M059J (cell line): ENCODE measurements at places on chromosomes 6 and 20. TPM values are rescaled to one million over a fixed set of nuclear protein-coding genes. Genes with fewer than 3 reads are reported as not detected.

The BTN1A1 gene
- 0.10 TPM in 1 of 2 replicates, not detected in the other for total RNA-seq

- peak; percentile 78 for DNase-seq
Measured at GRCh38 chr6:29887330-29887818, 55.0 kb upstream of the HLA-A start.

DNA sequence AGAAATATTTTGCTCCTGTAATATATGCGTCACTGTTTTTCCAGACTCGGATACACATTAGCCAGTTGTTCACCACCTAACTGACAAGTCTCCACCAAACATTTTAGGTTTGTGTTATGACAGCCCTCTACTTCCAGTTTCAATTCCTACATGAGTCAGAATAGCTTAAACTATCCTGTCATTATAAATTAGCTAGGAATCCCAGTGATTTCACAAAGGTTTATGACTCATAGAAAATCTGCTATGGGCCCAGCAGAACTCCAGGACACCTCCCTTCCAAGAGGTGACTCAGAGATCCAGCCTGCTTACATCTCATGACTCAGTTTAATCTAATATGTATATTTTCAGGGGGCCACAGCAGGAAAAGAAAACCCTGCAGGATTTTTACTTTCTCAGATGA lies 17.4 kb upstream of the PLCB4 start:
- DNase-seq: peak; percentile 100

The PRSS35 gene
- 0.25 and 0.49 TPM in 2 replicates for total RNA-seq

DNA sequence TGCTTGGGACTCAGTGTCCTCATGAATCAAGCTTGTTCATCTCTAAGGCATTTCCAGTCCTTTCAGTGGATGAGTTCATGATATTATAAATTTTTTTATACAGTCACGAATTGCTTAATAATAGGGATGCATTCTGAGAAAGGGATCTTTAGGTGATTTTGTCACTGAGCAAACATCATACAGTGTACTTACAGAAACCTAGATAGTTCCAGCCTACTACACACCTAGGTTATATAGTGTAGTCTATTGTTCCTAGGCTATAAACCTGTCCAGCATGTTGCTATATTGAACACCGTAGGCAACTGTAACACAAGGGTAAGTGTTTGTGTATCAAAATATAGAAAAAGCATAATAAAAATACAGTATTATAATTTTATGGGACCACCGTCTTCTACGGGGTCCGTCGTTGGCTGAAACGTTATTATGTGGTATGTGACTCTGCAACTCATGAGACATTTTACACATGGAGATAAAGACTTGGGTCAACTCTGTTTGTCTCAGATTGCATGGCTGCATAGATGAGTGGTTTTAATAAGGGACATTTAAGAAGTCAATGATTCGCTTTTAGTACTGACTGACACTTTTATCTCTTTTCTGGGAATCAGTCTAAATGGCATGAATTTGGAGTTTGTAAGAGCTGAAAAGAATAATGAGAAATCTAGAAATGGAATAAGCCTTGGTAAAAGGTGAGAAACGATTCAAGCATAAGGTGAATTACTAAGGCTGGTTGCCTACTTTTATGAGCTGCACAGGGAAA lies 33.2 kb downstream of the CLIC5 start:
- DNase-seq: no peak

DNA sequence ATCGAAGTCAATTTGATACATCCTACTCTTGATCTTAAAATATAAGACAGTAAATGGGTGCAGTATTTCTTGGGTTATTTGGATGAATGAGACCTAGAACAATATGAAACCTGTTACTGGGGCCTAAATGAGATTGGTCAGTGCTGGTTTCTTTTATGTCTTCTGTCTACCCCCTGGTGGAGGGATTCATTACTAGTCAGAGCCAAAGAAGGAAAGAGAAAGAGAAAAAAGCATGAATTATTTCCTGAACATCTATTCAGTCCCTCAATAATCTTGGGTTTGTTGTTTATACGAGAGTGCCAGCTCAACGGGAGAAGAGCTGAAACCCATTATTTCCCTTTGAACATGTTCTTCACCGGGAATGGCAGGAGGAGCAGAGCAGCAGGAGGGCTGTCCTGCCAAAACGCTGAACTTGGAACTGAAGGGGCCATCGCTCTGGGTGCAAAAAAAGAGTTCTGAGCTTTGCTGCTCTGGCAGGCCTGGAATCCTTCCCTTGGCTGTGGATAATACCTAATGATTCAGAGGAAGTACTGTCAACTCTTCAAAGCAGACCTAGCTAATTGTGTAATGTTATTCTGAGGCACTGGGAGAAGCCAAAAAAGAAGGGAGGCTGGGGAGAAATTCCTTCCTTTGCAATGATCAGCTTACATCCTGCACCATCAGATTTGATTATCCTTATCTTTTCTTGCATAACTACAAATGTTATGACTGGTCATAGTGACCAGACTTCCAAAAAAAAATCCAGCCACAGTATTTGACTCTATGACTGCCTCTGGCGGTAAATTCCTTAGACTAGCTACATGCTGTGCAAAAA lies 72.0 kb downstream of the BLOC1S5 start:
- DNase-seq: peak; percentile 67

GRCh38 chr6:125154761-125155135 lies 1.2 kb downstream of the TPD52L1 start:
- no peak for DNase-seq

DNA sequence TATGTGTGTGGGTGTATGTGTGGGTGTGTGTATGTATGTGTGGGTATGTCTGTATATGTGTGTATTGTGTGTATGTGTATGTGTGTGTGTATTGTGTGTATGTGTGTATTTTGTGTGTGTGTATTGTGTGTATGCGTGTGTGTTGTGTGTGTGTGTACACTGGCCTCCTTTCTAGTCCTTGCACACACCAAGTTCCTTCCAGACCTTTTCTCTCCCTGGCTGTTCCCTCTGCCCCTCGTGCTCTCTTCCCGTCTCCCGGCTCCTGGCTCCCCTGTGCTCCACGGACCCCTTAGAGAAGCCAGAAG lies 11.4 kb downstream of the VSTM2L start:
- no peak for DNase-seq

The GDAP1L1 gene
- total RNA-seq: 0.42 TPM in 1 of 2 replicates, not detected in the other

DNA sequence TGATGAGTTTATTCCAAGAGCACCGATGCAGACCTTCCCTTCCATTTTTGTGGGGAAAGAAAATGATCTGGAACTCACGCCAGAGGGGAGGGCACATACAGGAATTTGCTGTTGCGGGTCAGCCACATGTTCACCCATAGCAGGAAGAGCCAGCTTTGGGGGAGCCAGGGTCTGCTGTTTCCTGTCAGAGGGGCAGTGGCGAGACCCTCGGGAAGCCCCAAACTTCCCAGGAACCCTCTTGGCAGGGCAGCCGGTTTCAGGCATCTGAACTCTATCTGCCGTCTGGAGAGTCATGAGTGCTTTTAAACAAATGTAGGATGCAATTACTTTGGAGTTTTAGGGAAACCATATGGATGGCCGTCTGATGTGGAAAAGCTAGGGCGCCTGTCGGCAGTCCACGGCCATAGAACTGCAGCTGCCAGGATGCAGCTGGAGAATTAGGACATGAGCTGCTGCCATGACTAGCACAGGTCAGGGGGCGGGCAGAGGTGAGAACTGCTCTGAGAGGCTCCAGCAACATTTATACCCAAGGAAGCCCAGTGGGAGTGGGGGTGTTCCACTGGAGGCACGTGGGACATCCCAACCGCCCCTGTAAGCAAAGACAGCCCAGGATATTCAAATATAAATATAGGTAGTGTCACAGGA lies 14.8 kb upstream of the SERPINB9 start:
- no peak for DNase-seq

DNA sequence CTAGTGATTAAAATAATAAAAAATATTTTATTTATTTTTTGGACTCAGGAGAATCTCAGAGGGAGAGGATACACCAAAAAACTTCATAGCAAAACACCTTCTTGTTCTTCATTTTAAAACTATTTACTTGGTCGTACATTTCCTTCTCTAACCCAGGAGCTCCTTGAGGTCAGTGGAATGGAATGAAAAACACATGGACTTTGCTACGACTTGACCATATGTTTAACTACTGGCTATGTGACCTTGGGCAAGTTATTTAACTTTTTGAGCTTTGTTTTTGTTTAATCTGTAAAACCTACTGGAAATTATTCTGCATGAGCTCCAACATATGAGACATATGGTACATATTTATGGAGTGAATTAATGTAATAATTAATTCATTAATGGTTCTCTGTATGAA lies 1005.5 kb upstream of the CITED2 start:
- peak; percentile 67 for DNase-seq

DNA sequence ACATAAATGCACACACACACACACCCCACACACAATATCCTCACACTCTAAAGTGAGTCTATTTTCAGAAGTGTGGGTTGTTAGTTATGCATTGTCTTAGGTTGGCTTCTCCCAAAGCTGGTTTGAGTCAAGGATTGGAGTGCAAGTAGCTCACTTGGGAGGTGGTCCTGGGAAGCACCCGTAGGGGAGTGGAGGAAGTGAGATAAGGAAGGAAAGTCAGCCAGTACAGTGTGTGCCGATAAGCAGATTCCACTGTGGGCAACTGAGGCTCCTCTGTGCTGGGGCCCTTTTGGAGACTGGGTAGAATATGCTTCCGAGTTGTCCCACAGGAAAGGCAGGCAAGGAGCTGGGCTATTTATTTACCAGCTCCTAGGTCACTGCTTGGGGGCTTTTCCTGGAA lies 67.2 kb downstream of the PLCB4 start:
- DNase-seq: no peak

- peak; percentile 78 for DNase-seq
Measured at GRCh38 chr6:106444777-106445507, 84.4 kb downstream of the CRYBG1 start.

DNA sequence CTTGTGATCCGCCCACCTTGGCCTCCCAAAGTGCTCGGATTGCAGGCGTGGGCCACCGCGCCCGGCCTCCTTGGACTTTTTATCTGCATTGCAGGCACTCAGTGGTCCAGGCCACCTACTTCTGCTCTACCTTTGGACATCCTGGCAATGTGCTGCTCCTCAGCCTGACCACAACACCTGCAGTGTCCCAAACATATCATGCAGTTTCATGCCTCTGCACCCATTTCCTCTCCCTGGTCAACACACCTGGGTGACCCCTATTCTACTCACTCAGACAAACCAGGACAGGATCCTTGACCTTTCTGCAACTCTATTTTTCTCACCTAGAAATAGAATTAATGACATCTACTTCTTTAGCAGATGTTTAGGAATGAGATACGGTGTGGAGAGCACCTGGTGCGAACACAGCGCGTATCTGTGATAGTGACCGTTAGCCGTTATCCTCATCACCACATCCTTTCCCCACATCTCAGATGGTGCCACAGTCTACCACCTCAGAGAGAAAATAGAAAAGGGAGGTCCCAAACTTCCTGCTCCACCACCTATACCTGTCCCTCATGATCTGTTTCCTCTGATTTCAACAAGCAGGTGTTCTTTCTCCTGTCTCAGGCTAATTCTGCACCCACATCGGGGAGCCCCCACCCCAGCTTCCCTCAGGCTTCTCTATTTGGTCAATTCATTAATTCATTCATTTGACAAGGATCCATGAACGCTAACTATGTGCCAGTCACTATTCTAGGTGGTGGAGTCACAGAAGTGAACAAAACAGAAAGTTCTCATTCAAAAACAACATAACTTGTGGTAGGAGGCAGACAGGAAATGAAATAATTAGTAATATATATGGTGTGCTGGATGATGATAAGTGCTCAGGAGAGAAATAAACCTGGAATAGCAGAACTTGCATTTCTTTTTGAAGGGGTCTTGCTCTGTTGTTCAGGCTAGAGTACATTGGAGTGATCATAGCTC lies 4.3 kb upstream of the BTN3A2 start:
- DNase-seq: no peak

DNA sequence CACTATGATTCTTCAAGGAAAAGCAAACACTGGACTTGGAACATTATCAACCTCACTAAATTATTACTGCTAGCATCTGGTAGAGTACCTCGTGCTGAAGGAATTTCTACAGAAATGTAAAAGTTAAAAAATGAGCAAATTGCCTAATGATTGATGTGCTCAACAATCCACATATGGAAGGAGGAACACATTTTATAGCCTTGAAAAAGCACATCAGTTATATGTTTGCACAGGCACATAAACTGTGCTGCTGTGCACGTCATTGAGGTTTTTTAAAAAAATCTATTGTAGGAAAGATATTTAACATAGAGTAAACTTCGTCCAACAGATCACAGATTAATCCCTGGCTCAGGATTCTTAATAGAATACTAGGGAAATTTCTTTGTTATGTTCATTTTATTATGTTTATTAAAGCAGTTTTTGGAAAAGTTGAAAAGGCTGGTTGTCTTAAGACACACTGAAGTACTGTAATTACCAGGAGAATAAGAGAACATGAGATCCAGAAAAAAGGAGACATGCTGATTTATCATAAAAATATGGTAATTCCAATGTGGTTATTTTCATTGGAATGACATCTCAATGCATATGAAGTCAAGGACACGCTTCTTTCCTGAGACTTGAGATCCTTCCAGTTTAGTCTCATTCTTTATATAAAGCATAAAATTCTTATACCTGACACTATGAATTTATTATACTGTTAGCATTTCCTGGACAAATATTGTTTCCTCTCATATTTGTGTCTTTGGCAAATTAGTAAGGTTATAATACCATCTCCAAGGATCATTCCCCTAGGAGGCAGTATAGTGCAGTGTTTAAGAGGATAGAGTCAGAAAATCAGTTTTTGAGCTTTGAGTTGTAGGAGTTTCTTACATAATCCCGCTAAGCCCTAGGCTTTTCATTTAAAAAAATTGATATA lies 511.1 kb downstream of the TENT5A start:
- DNase-seq: peak; percentile 57

DNA sequence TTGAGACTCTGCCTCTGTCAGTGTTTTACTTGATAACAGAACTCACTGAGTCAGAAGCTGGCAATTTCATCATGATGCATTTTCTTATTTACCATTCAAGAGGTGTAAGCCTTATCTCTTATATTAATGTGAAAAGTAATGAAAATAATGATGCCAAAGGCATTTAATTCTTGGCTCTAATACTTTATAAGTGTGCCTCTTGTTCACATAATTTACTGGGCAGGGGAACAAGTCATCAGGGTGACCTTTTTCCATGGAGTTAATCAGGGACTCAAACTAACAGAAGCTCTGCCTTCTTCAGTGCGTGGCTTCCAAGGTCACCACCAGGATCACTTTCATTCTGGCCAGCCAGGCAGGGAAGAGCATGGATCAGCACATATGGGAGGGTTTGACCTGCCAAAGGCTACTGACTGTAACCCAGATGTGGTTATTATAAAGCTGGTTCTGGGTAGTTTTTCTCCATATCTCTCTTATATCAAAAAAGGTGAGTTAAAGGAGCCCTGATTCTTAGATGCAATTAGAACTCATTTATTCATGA lies 5.2 kb upstream of the PLCB1 start:
- no peak for DNase-seq
